MCF 10A (cell line): ENCODE measurements at places on chromosomes 7 and 10. TPM values are rescaled to one million over a fixed set of nuclear protein-coding genes. Genes with fewer than 3 reads are reported as not detected.

DNA sequence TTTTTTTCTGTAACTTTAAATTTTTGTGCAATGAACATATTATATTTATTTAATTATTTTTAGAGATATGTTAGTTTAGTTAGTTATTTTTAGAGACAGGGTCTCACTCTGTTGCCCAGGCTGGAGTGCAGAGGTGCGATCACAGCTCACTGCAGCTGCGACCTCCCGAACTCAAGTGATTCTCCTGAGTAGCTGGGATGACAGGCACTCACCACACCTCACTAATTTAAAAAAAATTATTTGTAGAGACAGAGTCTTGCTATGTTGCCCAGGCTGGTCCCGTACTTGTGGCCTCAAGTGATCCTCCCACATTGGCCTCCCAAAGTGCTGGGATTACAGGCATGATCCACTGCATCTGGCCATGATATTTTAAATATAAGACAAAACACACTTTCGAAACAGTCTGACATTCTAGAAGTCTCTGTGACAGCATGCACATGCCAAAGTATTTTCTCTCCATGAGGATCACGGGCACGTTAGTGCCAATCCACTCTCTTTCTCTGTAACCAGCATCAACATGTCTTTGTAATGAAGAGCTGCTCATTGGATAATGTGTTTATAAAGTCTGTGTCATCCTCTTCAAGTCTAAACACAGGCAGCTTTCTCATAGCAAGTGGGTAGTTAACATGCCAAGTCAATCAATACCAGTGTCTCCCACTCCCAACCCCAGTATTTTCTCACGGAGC lies 137.4 kb downstream of the GLI3 start:
- DNase-seq: no peak

DNA sequence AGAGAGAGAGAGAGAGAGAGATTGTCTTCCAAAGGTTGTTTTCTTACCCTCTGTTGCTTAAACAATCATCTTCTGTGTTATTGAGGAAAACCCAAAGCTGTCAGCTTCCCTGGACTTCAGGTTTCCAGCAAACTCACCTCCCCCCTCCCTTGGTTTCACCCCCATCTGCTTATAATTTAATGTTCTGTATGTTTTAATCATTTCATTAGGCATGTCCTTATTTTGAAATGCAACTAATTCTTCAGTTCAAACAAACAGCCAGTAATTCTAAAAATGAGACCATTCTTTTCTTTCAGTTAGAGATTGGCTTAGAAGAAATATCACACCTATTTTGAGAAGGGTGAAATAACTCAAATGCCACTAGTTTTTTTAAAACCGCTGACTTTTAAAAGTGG lies 102.9 kb downstream of the FAM204A start:
- no peak for DNase-seq

DNA sequence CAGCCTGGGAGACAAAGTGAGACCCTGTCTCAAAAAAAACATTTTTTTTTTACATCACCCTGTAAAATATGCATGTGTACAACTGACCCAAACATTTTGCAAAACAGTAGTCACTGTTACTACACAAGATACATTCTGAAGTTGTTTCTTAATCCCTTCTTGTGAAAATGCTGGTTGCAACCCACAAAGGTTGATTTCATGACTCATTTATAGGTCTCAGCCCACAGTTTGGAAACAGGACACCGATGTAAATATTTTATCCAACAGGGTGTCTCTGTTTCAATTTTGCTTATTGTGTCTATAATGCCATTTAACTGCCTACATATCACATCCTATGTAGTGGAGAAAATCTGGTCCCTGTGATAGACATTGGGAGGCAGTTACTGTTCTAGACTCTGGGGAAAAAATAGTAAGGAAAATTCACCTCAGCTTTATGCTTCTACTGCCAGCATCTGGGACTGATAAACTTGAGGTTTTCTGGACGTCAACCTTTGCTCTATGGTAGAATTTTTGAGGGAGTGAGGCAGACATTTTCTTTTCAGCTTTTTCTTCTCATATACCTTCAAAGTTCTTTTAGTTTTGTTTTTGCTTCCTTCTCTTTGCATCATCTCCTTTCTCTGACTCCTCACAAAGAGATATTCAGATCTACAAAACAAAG lies 1.6 kb upstream of the RAB19 start:
- DNase-seq: peak; percentile 74

DNA sequence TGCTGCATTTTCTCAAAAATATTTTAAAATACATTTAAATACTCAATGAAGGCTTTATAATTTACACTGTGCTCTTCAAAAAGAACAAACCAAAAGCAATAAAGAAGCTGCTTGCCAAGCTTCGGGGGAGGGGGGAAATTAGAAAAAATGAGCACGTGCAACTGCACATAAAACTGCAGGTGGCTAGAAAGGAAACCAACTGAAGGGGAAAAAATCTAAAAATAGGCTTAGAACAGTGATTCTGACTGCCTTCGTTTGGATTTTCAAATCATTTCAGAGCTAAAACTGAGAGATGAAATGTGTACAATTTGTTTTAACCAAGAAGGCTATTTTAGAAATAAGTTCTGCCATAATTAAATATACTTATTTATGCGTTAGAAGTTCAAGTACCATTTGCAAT lies 61.4 kb downstream of the ABI1 start:
- DNase-seq: no peak

Gene TET1
- 0.05 TPM in 1 of 2 replicates, not detected in the other for total RNA-seq

DNA sequence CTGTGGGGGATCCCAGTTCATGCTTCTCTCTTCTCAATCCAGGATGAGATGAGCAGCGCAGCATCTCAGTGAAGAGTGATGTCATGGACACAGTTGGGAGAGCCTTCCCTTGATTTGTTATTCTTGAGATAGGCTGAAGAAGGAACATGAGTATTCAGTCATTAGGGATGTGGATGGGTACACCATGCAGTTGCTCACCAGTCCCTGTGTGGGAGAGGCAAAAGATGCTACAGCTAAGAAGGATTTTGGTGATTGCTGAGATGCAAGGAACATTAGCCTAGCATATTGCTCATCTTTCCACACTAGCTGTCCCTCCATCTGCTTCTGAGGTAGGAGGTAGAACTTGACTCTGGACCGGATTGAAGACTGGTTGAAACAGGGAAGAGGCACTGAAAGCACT lies 179.6 kb downstream of the GALNT17 start:
- DNase-seq: no peak

Gene HOXA9
- total RNA-seq: 6.9 and 7.6 TPM in 2 replicates

DNA sequence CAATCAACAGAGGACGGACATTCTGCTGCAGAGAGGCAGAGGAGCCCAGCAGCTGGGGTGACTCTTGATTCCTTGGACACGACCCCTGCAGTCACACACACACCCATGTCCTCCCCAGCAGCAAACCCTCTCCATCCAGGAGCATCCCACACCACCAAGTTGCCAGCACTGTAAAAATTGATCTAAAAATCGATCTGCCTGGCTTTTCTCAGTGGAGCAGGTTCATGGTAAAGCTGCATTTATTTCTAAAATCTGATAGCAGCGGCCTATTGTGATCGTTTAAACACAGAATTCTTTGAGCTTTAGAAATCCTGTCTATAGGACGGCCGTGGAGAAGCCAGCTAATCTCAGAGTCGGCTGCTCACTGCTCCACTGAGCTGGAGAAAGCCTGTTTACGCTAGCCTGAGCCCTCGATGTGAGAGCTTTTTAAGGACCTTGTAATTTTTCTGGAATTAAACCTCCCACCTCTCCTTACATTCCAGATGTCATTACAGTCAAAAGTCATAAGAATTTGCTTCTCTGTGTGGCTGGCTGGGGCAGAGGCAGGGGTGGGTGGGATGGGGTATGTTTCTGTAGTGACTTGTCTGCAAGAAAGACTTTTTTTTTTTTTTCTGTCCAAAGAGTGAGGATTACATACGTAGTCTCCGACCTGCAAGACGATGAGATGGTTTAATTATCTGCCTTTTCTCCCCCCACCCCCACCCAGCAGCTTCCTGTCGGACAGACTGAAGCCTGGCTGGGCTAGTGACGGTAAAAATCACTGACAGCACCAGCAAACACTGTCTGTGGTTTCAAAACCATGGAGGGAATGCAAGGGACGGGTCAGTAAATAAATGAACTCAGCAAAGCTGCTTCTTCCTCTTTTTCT lies 31.6 kb downstream of the TRIM8 start:
- DNase-seq: no peak

- DNase-seq: no peak
These were observed 23.5 kb upstream of the NKX6-2 start for GRCh38 chr10:132809232-132810140.

DNA sequence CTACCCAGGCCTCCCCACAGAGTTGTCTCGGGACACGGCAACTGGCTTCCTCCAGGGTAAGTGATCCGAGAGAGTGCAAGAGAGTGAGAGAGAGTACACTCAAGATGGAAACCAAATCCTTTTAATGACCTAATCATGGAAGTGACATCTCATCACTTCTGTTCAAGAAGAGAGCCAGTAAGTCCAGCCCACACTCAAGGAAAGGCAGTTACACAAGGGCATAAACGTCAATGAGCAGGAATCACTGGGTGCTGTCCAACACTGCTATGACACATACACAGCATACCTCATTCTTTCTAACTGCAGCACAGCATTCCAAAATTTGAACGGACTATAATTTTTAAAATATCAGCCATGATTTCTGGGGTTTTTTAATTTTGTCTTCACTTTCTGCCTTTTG lies 29.3 kb upstream of the OSBPL3 start:
- peak; percentile 90 for DNase-seq

DNA sequence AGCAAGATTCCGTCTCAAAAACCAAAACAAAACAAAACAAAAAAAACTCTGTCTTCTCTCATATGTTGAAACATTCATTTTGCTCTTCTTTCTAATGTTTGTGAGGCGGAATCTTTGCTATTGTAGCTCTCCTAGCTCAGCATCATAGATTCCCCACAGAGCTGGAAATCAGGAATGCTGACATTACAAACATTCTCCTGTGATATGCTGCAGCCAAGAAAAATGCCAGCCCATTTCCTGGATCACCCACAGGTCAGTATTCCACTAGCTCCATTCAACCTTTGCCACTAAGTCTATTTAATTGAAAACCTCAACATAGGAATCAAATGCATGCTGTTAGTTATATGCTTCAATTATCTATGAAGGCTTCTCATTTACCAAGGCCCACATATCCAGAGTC lies 186.3 kb downstream of the IPMK start:
- no peak for DNase-seq

Gene SEMA4G
- total RNA-seq: 0.32 TPM in 1 of 2 replicates, not detected in the other
